Epithelial cell of esophagus (primary cell): ENCODE measurements at places on chromosomes 7 and 10.

DNA sequence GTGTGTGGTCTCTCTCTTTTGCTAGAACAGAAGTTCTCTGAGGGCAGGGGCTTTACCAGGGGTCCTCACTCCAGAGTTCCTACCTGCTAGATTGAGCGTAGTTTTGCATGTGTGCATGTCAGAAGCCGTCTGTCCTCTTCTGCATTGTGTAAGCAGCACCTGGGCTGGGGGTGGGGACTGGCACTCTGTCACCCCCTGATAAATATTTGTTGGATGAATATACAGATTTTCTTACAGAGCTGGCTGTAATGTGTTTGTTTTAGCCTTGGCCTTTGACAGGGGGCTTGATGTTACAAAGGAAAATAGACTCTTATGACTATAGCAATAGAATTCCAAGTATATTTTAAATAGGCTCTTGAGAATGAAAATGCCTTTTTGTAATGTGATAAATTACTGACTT lies 46.6 kb downstream of the WDR37 start:
- no peak for DNase-seq

GRCh38 chr10:101001659-101002035 lies 2.0 kb downstream of the LZTS2 start:
- DNase-seq: no peak

- no peak for DNase-seq
Measured at GRCh38 chr10:32489901-32490300, 44.0 kb downstream of the CCDC7 start.

GRCh38 chr7:136086712-136087111 lies 109.6 kb upstream of the MTPN start:
- peak; percentile 83 for DNase-seq

DNA sequence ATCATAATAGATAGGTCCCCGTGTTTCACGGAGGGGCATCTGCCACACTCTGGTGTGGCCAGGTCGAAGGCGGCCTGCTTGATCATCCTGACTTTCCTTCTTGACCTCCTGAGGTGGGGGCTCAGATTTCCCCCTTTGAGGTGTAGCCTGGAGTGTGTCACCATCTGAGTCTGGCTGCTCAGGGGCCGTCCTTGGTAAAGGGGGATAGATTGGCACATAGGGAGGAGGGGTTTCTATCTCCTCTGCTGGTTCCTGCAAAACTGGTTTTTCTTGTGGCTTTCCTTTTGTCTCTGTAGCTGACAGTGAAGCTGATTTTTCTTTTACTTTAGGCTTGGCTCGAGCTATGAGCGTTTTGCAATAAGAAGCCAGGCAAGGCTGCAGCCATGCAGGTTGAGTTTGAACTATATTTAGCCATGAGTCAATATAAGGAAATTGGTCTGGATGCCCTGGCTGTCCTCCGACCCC lies 7.1 kb upstream of the ZNF117 start:
- DNase-seq: peak; percentile 92
